ENCODE measurements at places on chromosomes 6 and 20. TPM values are rescaled to one million over a fixed set of nuclear protein-coding genes. Genes with fewer than 3 reads are reported as not detected.

- no peak for DNase-seq
Measured at GRCh38 chr20:50356962-50357782, 153.0 kb upstream of the PTPN1 start.

- DNase-seq, result no peak
Measured at GRCh38 chr20:50514035-50514337, 3.8 kb downstream of the PTPN1 start.

DNA sequence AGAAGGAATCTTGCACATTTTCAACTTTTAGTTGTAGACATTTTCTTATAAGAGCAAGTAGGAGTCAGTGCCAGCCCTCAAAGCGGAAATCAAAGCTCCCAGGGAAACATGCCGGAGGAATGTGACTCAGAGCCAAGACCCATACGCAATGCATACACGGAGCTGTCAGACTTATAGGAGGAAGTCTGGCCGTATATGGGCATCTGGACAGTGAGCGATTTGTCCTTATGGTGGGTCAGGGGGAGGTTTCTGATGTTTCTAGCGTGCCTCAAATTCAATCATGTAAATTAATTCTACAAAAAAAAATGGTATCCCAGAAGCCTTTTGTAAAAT, 3.6 kb upstream of the CCN2 start:
- DNase-seq, result peak; percentile 94

GRCh38 chr6:88236612-88237360, 70.6 kb upstream of the CNR1 start:
- no peak for DNase-seq

DNA sequence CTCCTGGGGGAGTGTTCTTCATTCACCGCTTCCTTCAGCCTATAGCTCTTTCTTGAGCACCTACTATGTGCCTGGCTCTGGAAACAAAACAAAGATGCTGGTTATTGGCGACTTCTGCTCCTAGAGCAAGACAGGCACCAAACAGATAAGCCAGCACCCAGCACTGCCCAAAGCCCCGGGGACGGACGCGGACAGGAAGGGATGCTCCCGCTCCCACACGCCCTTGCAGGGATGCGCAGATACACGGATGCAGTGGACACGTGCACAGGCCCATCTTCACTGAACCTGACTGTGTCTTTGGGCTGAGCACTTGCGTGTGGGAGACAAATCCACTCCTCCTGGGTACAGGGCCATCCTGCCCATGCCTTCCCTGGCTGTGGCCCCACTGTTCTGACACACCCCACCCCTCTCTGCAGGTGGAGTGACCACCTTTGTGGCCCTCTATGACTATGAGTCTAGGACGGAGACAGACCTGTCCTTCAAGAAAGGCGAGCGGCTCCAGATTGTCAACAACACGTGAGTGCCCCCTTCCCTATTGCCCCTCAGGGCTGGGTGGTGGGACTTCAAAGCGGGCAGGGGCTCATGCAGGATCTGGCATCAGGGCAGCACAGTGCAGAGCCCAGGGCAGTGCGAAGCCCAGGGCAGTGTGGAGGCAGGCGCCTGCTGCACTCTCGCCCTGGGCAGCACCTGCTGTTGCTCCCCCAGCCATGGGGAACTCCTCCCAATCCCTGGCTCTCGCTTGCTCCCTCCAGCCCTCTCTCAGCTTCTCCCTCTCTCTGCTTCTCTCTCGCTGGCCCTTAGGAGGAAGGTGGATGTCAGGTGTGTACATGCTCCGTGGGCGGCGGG, 39.9 kb downstream of the SRC start:
- no peak for DNase-seq

DNA sequence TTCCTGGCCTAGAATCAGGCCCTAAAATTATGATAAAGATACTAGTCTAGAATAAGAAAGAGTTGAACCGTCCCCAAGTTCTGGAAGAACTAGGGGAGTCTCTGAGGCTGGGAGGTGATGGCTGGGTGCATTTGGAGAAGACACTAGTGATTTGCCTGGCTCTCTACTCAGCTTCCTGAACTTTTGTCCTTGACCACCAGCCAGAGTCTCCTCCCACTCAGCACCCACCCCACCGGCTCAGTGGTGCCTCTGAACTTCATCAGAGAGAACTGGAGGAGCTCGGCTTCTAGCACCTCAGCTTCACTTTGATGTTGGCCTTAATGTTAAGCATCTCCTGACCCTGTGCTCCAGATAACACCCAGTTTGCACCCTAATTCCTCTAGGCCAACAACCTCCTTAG, 73.0 kb downstream of the PERP start:
- no peak for DNase-seq

GRCh38 chr20:1423625-1424106, 30.8 kb upstream of the FKBP1A start:
- no peak for DNase-seq

DNA sequence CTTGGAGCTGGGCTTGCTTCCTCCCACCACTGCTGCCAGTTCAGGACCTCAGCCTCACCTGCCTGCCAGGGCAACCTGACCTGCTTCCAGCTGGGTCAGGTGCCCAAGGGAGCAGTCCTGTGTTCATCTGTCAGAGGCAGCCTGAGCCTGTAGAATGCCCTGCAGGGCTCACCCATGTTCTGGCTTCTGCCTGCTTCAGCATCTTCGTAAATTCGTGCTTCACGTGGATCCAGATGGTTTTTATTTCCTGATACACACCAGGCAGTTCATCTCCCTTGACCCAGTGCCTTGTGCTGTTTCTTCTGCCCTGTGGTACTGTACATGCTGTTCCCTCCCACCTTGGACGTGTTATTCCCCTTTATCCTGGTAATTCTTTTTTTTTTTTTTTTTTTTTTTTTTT, 50.2 kb downstream of the ARID1B start:
- DNase-seq, result no peak

GRCh38 chr6:123759472-123759871, 44.2 kb upstream of the NKAIN2 start:
- DNase-seq, result no peak

- DNase-seq, result no peak
Measured at GRCh38 chr6:4302524-4302923, 167.1 kb upstream of the ECI2 start.

RBPJL gene
- not detected for polyA plus RNA-seq

CST4 gene
- not detected for polyA plus RNA-seq

C4B gene
- polyA plus RNA-seq, result 1.3 TPM

MYLK4 gene
- polyA plus RNA-seq, result 0.14 TPM
